ENCODE measurements at places on chromosomes 4 and X.

- no peak for DNase-seq
These were observed 3.4 kb downstream of the UGT2A3 start for GRCh38 chr4:68948044-68948743.

DNA sequence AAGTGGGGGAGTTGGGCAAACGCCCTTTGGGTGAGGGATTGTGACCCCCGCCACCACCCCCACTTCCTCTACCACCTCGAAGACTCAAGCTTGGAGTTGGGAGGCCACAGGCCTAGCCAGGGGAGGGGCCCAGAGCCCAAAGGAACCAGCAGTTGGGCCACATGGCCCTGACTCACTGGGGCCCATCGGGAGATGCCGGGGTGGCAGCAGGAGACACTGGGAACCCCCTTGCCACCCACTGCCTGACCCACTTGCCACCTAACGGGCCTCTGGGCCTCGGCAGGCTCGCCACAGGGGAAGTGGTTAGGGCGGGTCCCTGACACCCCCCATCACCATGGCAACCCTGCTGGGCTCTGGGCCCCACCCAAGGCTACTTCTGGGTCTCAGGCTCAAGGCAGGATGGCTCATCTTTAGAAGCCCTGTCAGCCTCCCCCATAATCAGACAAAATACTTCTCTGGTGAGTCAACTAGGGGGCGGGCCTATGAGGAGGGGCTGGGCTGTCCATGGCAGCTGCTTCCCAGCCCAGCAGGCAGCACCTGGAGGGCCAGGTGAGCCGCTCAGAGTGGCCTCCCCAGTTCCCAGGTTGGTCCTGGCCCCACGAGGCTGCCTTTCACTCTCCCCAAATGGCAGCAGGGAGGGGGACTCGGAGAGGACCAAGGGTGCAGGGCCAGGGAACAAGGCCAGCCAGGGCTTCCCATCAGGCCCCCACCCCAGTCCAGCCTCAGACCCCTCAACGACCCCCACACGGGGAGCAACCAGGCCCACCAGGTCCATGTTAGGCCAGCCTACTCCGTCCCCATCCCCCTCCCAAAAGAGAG is 5.6 kb downstream of the FLNA start:
- DNase-seq: peak; percentile 84

- no peak for DNase-seq
These were observed 23.9 kb upstream of the ANOS1 start for GRCh38 chrX:8755813-8756212.

DNA sequence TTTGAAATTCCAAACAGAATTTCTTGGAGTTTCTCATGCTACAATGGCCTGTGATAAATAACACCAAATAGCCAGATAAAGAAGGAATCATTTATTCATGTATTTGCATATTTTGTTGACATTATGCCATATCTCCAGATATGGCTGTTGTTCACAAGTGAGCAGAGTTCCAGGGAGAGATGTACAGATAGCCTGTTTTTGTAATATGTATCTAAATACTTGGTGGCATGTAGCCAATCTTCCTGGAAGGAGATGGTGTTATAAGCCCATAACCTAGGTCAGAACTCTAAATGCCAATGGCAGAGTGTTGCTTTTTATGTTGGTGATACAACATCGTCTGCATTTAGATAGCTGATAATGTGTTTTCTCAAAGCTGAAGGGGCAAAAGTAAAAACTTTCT is 292.2 kb downstream of the FBXO8 start:
- no peak for DNase-seq

GRCh38 chr4:140076307-140076706 is 77.7 kb downstream of the MAML3 start:
- no peak for DNase-seq

GRCh38 chr4:182492423-182492822 is 249.2 kb downstream of the TENM3 start:
- DNase-seq: no peak

- no peak for DNase-seq
These were observed 19.4 kb downstream of the LGI2 start for GRCh38 chr4:25011135-25011866.

DNA sequence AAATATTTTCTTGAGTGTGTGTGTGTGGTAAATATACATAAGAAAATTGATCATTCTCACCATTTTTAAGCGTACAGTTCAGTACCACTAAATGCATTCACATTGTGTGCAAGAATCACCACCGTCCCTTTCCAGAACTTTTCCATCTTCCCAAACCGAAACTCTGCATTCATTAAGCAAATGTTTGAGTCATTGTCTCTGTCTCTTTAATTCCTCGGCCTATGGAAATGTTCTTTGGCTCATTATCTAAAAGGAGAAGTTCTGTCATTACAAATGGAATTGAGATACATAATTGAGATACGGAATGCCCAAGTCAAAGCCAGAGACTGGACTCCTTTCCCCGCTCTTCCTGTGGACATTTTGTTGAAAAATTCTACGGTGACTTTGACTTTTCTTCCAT is 168.9 kb downstream of the DCLK2 start:
- DNase-seq: no peak

- no peak for DNase-seq
These were observed 26.5 kb upstream of the ANKRD50 start for GRCh38 chr4:124738994-124739393.

- no peak for DNase-seq
These were observed 51.4 kb downstream of the PRDM5 start for GRCh38 chr4:120871173-120871572.

GRCh38 chr4:41436419-41436818 is 101.5 kb upstream of the LIMCH1 start:
- DNase-seq: no peak

- peak; percentile 58 for DNase-seq
These were observed 74.2 kb downstream of the LIMCH1 start for GRCh38 chr4:41611881-41612871.

DNA sequence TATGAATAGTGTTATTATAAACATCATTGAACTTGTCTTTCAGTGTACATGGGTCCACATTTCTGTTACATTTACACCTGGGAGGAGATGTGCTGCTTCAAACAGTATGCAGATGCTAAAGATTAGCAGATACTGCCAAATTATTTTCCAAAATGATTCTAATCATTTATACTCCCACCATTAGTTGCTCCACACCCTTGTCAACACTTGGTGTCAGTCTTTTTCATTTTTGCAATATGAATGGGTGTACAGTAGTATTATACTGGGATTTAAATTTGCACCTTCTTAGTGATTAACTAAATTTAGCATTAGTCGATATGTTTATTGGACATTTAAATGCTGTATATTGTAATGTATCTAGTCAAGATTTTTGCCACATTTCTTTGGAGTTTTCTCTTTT is 131.6 kb upstream of the GRID2 start:
- no peak for DNase-seq

- DNase-seq: no peak
These were observed 892.1 kb upstream of the INTU start for GRCh38 chr4:126740687-126741086.

DNA sequence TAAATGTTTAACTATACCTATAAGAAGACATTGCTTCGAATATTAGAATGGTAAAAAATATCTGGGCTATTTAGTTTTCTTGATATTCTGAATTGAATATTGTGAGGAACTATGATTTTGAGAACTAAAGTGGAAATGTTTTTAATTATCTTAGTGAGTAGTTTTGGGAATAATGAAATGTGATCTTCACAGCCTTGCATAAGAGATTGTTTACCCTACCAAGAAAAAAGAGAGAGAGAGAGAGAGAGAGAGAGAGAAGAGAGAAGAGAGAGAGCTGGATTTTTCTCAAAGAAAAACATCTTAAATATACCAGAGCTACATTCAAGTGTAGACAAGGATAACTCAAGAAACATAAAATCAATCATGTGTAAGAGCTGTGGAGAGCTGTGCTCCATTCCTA is 148.7 kb upstream of the MAD2L1 start:
- DNase-seq: no peak

DNA sequence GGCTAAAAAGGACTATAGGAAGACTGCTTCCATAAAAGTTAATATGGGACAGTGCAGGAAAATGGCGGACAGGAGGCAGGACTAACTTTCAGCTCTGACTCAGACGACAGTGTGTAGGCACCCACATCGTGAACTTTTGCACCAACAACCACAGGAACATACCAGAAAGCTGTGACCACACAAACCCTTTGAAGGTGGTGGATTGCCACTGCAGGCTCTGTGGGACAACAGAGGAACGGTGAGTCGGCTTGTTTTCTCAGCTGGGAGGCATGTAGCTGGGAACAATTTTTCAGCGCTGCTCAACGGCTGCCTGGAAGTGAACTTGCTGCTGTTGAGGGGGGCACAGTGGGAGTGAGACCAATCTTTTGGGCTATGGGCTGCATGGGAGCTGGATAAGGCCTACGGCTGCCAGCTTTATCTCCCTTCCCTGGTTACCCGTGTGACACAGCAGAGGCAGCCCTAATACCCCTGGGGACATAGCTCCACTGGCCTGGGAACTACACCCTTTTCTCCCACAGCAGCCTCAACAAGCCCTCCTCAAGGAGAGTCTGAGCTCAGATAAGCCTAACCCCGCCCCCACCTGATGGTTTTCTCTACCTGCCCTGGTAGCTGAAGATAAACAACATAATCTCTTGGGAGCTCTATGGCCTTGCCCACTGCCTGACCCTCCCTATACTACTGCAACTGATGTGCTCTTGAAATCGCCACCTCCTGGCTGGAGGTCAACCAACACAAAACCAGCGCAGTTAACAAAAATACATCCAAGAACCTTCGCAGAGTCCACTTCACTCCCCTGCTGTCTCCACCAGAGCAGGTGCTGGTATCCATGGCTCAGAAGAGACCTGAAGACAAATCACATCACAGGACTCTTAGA is 1537.0 kb downstream of the C4orf33 start:
- DNase-seq: no peak

- DNase-seq: no peak
These were observed 69.9 kb downstream of the TRAPPC11 start for GRCh38 chr4:183729069-183729406.

GRCh38 chr4:124903995-124904722 is 191.6 kb upstream of the ANKRD50 start:
- DNase-seq: peak; percentile 32

DNA sequence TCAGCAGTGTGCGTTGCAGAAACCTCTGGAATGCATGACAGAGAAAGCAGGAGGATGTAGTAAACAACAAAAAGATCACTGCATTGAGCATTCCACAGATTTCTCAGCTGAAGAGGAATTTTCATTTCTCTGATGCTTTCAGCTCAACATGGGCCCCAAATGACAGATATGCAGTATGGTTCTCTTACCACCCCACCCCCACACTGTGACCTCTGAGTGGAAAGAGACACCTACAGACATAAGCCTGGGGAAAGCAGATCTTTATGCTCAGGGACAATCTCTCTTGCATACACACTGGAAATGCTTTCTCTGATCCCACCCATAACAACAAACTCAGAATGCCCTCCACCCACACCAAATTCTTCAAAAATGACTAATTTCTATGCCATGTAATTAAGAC is 983.7 kb upstream of the LCORL start:
- no peak for DNase-seq

DNA sequence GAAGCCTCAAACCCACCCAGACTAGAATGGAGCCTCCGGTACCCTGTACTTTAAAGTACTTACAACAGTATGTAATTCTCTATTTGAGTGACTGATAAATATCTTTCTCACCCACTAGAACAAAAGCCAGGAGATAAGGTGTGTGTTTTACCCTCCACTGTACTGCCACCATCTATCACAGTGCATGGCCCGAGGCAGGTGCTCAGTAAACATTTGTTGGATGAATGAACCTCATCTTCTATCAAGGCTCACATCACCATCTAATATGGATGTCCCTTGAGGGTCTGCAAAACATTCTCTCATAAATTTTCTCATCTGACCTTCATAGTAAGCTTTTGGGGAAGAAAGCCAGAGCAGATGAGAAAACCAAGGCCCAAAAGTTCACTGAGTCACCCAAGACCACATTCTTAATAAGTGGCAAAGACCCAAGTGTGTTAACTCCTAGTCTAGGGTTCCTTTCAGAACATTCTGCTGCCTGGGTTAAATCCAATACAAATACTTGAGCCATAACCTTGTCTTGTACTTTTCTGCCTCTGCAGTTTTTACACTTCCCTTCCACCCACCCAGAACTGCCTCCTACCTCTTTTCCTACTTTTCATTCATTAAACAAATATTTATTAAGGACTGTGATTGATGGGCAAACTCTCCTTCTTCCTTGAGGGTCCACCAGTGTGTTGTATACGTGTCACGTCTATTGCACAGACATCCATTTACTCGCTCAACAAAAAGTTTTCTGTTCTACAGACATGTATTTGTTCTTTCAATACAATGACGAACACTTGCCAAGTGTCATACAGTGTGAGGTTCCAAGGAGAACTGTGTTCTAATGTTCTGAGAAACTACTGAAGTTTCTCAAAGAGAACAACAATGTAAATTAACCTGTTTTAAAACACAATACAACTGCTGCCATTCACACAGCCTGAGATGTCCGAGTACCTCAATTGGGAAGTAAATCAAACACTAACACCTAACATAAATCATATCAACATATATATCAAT is 35.7 kb downstream of the APBB2 start:
- no peak for DNase-seq

GRCh38 chr4:109389369-109390114 is 44.1 kb upstream of the SEC24B start:
- no peak for DNase-seq

DNA sequence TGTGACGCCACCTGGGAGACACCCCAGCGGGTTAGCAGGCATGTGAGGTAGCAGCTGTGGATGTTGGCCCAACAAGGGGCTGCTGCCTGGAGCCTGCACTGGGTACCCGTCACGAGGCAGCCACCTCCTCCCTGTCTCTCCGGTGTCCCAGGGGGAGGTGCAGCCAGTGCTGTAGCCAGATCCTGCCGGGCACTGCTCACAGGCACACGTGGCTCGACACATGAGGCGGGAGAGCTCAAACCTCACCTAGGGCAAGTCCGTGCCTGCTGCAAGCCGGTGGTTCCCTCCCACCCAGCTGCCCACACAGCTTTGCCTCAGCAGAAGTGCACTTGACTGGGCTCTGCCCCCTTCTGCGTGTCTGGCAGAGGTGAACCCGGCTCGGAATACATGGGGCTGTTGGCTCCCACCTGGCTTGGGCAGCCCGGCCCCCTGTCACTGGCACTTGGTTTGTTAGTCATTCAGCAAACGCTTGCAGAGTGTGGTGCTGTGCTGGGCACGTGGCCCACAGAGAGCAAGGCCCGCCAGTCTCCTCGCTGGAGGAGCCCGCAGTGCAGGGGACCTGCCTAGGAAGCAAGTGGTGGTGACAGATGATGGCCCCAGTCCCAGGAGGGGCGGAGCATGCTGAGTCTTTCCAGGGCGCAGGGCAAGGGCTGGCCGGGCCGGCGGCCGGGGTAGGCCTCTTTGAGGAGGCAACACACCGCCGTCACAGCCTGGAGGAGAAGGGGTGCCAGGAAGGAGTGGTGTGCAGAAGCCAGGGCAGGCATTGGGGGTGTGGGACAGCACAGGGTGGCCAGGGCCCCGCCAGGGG is 10.1 kb upstream of the SH3TC1 start:
- no peak for DNase-seq

GRCh38 chr4:86319390-86319789 is 40.5 kb downstream of the MAPK10 start:
- DNase-seq: no peak

- no peak for DNase-seq
These were observed 130.3 kb upstream of the CITED1 start for GRCh38 chrX:72436010-72436409.

DNA sequence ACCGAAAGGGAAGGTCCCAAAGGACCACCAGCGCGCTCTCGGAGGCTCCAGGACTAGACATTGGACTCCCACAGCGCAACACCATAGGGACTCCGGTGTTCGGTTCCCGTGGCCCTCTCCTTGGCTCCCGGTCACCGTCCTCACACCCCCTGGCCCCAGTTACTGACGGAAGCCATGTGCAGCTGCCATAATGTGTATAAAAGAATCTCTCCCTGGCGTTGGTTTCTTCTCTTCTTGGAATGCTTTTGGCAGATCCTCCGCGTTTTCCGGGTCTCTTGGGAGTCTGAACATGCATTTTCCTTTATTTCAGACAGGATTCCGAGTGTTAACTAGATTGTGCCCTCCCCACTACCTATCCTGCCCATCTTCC is 69.8 kb downstream of the FBXO8 start:
- no peak for DNase-seq

Data from LoVo (cell line).